ENCODE measurements at places on chromosomes 7 and 10.

GRCh38 chr10:128151031-128151430 lies 24.8 kb upstream of the MKI67 start:
- DNase-seq: no peak

DNA sequence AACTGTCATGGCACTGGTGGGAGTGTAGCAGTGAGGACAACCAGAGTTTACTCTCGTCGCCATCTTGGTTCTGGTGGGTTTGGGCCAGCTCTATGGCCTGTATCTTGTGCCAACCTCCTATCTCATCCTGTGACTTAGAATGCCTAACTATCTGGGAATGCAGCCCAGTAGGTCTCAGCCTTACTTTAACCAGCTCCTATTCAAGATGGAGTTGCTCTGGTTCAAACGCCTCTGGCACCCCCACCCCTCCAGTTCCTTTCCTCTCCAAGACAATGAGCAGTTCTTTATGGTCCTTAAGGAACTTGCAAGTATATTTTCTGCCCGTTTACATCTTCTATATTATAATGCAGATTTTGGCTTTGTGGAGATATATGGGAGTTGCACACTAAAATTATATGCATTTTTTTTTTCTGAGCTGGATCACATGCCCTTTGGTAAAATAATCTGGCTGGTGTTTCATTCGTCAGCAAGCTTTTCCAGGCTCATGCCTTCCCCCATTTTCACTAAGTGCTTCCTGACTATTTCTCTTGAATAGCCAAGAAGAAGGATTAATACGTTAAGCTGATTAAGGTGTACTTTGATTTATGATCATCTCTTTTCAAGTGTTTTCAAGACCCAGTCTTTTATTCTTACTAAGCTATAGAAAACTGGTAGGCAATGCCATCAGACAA lies 11.2 kb upstream of the WIPF3 start:
- no peak for DNase-seq

- no peak for DNase-seq
Observed at GRCh38 chr7:110637252-110637651, 453.7 kb upstream of the LRRN3 start.

DNA sequence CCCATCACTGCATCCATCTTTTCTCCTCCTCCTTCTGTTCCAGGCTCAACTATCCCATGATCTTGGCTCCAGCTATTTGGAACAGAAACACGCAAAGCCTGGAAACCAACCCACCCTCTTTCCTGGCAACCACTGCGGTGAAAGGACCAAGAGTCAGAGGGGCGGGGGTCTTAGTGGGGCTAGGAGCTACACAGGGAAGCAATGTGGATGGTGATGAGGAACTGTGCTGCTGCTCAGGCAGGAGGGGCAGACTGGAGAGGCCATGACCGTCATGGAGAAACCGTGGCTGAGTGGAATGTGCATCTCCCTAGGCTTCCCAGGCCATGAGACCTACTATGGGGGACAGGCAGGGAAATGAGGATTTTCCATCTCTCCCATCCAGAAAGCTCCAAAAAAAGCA lies 25.6 kb downstream of the PLAC9 start:
- no peak for DNase-seq

GRCh38 chr7:44706788-44707557 lies 41.7 kb upstream of the ZMIZ2 start:
- no peak for DNase-seq
